ENCODE measurements at places on chromosomes 7 and 10. TPM values are rescaled to one million over a fixed set of nuclear protein-coding genes. Genes with fewer than 3 reads are reported as not detected.
A peak's percentile ranks its signal among the peaks of the same experiment; 100 is the strongest.

Gene PODXL
- 17.3 TPM for total RNA-seq

Gene PTCD1
- 8.2 TPM for total RNA-seq

Gene HOGA1
- 0.86 TPM for total RNA-seq

Gene CPA2
- total RNA-seq: 0.32 TPM

Gene ABCB4
- under 0.01 TPM for total RNA-seq

Gene MYO3A
- total RNA-seq: not detected

Gene DGKI
- total RNA-seq: 11.3 TPM

Gene IFIT1B
- not detected for total RNA-seq

- peak; percentile 89 for DNase-seq
Measured at GRCh38 chr10:114173921-114174694, at the start of gene CCDC186. TSS of gene CCDC186 (minus strand) at chr10:114174203. CDS start at chr10:114163268, 10,935 bp downstream.

GRCh38 chr10:76358743-76359395 is 927.4 kb downstream of the LRMDA start:
- no peak for DNase-seq

- no peak for DNase-seq
Measured at GRCh38 chr7:105596866-105597265, 15.6 kb upstream of the EFCAB10 start.

- DNase-seq: peak; percentile 7
Measured at GRCh38 chr10:113412161-113412560, 140.7 kb upstream of the HABP2 start.

- DNase-seq: peak; percentile 59
Measured at GRCh38 chr10:132540456-132540855, 2.9 kb downstream of the INPP5A start.

- DNase-seq: peak; percentile 55
Measured at GRCh38 chr7:28408105-28408959, 4.0 kb upstream of the CREB5 start.

DNA sequence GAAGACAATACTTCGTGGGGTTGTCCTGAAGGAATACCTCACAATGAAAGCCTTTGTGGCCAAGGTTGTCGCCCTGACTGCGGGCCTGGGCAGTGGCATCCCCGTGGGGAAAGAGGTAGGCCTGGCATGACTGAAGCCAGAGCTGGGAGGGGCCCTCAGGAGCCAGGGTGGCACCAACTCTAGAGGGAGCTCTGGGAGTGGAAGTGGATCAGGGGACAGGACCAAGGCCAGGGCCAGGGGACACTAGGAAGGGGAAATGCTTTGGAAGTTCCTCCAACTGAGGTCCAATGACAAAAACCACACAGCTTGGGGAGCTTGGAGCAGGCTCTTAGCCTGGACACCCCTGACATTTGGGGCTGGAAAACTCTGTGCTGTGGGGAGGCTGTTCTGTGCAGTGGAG is 5.8 kb downstream of the CLCN1 start:
- DNase-seq: no peak

DNA sequence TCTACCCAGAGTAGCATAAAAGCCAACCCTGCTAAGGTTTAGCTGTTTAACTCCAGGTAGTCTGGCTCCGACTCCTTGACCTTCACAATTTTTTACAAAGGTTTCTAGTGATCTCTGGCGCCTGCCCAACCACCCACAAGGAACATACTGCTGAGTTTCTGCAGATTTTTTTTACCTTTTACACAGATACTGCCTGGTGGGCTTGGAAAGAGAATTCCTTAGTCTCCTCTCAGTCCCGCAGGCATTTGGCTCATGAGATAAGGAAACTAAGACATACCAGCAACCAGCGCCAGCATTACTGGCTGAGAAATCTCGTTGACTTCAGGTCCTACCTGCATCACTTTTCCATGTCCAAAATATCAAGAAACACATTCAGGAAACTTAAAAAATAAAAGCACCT is 51.1 kb upstream of the LYZL1 start:
- DNase-seq: peak; percentile 23

DNA sequence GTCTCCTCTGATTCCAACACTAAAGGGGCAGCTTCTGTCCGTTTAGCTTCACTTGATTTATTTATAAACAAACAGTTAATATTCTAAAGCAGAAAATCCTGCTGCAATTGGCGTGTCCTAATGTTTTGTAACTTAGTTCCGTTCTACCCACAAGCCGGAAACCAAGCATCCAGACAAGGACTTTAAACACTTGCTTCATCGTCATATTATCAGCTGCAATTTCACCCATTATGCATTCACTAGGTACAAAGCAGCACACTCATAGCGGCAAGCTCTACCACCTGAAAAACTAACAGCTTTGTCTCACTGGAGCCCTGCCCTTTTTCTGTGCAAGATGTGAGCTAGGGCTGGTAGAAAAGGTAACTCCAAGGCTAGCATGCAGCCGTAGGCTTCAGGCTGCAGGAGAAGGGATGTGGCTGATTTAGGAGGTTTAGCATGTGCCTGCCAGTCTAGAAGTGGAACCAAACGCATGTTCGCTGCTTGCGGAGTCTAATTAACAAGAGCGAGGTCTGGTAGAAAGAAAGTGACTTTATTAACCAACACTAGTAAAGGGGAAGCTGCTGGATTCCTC is 43.7 kb upstream of the BPGM start:
- peak; percentile 85 for DNase-seq

DNA sequence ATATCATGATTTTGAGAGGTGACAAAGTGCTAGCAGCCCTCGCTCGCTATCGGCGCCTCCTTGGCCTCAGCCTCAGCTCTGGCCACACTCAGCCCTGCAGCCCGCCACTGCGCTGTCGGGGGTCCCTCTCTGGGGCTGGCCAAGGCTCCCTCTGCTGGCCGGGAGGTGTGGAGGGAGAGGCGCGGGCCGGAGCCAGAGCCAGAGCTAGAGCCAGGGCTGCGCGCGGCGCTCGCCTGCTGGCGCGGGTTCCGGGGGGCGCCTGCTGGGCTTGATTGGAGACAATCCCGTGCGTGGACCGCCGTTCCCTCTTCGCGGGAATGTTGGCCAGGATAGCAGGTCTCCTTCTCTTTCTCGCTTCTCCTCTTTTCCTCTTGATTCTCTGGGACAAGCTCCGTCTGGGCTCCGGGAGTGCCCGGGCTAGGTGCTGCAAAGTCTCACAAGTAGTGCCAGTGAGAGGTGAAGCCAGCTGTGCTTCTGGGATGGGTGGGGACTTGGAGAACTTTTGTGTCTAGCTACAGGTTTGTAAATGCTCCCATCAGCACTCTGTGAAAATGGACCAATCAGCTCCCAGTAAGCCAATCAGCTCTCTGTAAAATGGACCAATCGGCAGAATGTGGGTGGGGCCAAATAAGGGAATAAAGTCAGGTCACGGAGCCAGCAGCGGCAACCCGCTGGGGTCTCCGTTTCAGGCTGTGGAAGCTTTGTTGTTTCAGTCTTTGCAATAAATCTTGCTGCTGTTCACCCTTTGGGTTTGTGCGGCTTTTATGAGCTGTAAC is 43.4 kb upstream of the ELMO1 start:
- no peak for DNase-seq

DNA sequence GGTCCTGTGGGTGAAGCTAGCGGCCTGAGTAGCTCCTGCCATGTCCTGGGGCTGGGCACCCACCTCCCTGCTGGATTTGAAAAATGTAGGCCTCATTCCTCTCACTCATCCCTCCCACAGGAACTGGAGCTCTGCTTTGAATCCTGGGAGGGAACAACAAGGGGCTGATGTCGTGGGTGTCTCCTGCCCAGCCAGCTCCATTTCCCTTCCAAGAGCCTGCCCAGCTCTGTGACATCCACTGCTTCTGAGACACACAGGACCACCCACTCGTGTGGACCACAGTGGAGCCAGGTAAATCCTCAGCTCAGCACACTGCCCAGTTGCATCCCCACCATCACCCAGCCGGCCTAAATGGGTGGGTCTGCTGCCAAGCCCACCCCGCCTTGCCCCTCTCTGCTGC is 579.2 kb downstream of the GRID1 start:
- no peak for DNase-seq

DNA sequence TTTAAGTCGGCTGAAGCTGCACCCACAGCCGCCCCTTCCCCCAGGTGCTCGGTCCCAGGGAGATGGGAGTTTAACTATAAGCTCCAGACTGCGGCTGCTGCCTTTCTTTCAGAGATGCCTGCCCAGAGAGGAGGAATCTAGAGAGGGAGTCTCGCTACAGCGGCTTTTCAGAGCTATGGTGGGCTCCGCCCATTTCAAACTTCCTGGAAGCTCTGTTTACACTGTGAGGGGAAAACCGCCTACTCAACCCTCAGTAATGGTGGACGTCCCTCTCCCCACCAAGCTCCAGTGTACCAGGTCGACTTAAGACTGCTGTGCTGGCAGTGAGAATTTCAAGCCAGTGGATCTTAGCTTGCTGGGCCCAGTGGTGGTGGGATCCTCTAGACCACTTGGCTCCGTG is 135.4 kb downstream of the CXCL12 start:
- DNase-seq: no peak

- no peak for DNase-seq
Measured at GRCh38 chr10:110531687-110532086, 34.0 kb downstream of the DUSP5 start.

DNA sequence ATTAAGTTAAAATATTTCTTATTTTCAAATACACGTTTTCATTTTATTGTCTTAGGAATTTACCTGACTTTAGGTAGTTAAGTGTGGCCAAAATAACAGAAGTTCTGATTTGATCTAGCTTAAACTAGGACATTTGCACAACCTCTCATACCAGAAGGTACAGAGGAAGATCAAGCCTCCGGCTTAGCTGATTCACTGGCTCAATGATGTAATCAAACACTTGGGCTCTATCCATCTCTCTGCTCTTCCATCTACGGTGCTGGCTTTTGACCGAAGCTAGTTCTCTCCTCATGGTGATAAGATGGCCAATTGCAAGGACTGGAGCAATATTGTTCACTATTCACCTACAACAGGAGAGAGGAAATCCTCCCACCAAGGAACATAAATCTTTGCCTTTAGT is 12.2 kb upstream of the HYCC1 start:
- peak; percentile 21 for DNase-seq

GRCh38 chr7:148436135-148436534 is 154.4 kb upstream of the C7orf33 start:
- no peak for DNase-seq

Data from fibroblast of villous mesenchyme (primary cell).